ENCODE measurements at places on chromosomes 6 and 20. TPM values are rescaled to one million over a fixed set of nuclear protein-coding genes. Genes with fewer than 3 reads are reported as not detected.

GRCh38 chr6:43801495-43802181 lies 31.6 kb downstream of the VEGFA start:
- H3K27ac ChIP-seq, result no peak overlapping the region
- no peak overlapping the region for H3K4me3 ChIP-seq
- DNase-seq, result no peak

GRCh38 chr6:106453756-106454367 lies 93.3 kb downstream of the CRYBG1 start:
- H3K4me1 ChIP-seq, result no peaks in the 10 kb centered on the region
- no peaks in the 10 kb centered on the region for H3K27me3 ChIP-seq
- H3K27ac ChIP-seq, result no peak overlapping the region
- DNase-seq, result peak; percentile 55
- no peaks in the 10 kb centered on the region for H3K36me3 ChIP-seq

DNA sequence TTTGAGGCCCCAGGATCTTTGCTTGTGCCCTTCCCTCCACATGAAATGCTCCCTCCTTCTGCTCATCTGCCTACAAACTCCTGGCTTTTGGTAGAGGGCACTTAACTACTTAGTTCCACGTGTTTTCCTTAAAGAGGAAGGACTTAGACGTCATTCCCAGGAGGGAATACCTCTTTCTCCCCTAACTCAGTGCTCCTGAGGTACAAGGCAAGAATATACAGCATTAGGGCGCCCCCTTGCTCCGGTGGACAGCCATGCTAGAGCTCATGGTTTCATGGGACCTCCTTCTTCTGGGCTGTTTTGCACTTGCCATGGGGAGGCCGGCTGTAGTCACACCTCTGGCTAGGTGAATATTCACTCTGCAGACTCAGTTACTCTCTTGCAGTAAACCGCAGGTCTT lies 93.8 kb upstream of the LY86 start:
- no peaks in the 10 kb centered on the region for H3K36me3 ChIP-seq
- H3K4me3 ChIP-seq, result no peak overlapping the region
- H3K4me1 ChIP-seq, result no peaks in the 10 kb centered on the region
- no peaks in the 10 kb centered on the region for H3K27me3 ChIP-seq
- peak; percentile 33 for DNase-seq

DNA sequence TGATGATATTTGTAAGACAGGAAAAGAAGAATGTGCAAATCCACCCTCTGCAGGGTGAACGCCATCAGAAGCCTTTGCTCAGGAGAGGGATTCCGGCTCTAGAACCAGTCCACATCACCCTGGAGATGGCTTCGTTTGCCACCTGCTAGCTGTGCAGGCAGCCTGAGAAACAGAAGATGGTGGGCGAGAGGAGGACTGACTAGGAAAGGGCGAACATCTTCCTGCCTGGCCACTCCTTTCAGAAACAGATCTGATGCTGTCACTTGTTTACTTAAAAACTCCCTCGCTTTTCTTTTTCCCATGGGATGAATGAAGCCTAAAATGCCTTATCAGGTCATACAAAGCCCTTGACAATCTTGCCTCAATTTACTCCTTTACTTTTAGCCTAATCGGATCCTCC lies 1.2 kb downstream of the PTPRA start:
- 0 out of 2 replicates have a peak, but pooled peaks cover 3% of the 10 kb centered on the region for H3K36me3 ChIP-seq
- no peak overlapping the region for H3K27ac ChIP-seq
- H3K27me3 ChIP-seq, result peaks cover 22% of the 10 kb centered on the region

GRCh38 chr6:142753196-142753595 lies 191.8 kb downstream of the HIVEP2 start:
- no peaks in the 10 kb centered on the region for H3K27me3 ChIP-seq
- no peaks in the 10 kb centered on the region for H3K36me3 ChIP-seq
- no peak for DNase-seq
- H3K4me3 ChIP-seq, result no peak overlapping the region
- H3K4me1 ChIP-seq, result no peaks in the 10 kb centered on the region
- no peak overlapping the region for H3K27ac ChIP-seq

GRCh38 chr6:149385998-149386646 lies 13.9 kb upstream of the SUMO4 start:
- H3K27ac ChIP-seq, result no peak overlapping the region
- peaks cover 9% of the 10 kb centered on the region for H3K36me3 ChIP-seq
- DNase-seq, result no peak
- H3K4me1 ChIP-seq, result no peaks in the 10 kb centered on the region

DNA sequence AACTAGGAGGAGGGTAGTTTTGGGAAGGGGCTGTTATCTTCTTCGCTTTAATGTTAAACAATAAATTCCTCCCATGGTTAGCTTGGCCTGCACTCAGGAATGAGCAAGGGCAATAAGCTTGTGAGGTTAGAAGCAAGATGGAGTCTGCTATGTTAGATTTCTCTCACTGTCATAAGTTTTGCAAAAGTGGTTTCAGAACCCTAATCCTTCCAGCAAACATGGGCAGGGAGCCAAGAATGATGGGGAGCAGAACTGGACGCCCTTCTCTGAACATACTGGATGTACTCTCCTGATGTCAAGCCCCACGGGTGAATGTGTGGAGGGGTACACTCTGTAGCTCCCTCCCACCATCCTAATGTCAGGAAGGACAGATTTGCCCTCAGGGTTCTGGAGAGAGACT lies 22.3 kb downstream of the C6orf163 start:
- H3K4me3 ChIP-seq, result no peak overlapping the region
- H3K36me3 ChIP-seq, result no peaks in the 10 kb centered on the region
- H3K27ac ChIP-seq, result no peak overlapping the region
- DNase-seq, result no peak

DNA sequence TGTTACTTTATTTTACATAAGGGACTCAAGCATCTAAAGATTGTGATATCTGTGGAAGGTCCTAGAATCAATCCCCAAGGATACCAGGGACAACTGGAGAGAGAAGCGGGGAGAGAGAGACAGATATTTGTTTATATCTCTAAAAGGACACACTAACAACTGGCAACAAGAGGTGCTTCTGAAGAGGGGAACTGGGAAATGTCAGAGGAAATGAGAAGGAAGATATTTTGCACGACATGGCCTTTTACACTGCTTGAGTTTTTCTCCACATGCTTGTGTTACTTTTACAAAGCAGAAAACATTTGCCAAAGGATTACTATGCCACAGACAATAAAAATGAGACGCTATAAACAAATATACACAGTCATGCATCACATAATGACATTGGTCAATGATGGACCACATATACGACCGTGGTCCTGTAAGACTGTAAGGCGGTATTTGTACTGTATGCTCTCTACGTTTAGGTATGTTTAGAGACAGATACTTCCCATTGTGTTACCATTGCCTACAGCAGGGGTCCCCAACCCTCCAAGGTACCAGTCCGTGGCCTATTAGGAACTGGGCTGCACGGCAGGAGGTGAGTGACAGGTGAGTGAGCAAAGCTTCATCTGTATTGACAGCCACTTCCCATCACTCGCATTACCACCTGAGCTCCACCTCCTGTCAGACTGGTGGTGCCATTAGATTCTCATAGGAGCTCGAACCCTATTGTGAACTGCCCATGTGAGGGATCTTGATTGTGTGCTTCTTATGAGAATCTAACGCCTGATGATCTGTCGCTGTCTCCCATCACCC lies 64.6 kb upstream of the PTPN1 start:
- no peak overlapping the region for H3K4me3 ChIP-seq
- no peak for DNase-seq
- H3K27me3 ChIP-seq, result no peaks in the 10 kb centered on the region
- H3K27ac ChIP-seq, result no peak overlapping the region

DNA sequence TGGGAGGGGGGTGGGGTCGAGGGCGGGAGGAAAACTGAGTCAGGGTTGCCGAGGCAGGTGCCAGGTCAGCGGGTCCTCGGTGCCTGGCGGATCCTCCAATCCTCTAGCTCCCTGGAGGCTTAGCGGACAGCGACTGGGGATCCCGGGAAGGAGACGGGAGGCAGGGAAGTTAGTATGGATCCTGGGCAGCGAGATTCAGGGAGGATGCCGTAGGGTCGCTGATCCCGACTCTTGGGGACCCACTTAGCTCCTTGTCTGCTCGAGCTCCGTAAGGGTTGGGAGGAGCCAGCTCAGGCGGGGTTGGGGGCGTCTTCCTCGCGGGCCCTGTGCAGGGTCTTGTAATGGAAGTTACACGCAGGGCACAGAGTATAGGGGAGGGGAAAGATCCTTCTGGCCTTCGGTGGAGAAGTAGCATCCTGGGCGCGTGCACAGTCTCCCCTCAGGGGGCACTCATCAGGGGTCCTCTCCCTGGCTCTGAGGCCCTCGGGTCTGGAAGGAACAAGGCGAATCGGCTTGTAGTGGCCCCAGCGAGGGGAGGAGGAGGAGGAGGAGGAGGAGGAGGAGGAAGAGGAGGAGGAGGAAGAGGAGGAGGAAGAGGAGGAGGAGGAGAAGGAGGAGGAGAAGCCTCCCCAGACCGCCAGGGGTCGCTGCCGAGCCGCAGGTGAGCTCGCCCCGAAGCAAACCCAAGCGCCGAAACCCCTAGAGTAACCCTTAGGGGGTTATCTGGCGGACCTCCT lies 6.4 kb upstream of the SLC12A5 start:
- H3K27ac ChIP-seq, result no peak overlapping the region
- no peak for DNase-seq
- peaks cover 2% of the 10 kb centered on the region for H3K27me3 ChIP-seq
- peak overlapping the region; percentile 81 for H3K4me3 ChIP-seq
- H3K4me1 ChIP-seq, result no peaks in the 10 kb centered on the region
- no peaks in the 10 kb centered on the region for H3K36me3 ChIP-seq

GRCh38 chr20:53262365-53262764 lies 290.2 kb downstream of the TSHZ2 start:
- no peaks in the 10 kb centered on the region for H3K27me3 ChIP-seq
- H3K27ac ChIP-seq, result no peak overlapping the region
- H3K36me3 ChIP-seq, result no peaks in the 10 kb centered on the region
- DNase-seq, result no peak
- H3K4me1 ChIP-seq, result peaks cover 4% of the 10 kb centered on the region
- H3K4me3 ChIP-seq, result no peak overlapping the region

DNA sequence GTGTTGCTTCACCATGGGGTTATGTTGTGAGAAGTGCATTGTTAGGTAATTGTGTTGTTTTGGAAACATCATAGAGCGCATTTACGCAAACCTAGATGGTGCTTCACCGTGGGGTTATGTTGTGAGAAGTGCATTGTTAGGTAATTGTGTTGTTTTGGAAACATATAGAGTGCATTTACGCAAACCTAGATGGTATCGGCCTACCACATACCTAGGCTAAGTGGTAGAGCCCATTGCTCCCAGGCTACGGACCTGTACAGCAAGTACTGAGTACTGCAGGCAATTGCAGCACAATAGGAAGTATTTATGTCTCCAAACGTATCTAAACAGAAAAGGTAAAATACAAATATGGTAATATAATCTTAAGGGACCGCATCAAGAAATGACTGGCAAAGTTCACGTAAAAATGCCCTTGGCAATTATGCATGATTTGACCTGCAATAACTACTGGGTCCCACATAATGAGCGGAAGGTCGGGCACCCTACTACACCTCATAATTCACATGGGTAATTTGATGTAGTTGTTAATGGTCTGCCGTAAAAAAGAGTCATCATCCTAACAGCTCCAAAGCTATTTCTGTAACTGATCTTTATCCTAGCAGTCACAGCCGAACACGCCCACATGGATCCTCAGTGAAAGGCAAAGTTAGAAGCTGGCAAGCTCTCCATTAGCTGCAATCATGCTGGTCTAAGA lies 76.0 kb downstream of the RSPH3 start:
- DNase-seq, result no peak
- H3K27ac ChIP-seq, result no peak overlapping the region
- H3K27me3 ChIP-seq, result no peaks in the 10 kb centered on the region
- H3K36me3 ChIP-seq, result no peaks in the 10 kb centered on the region
- H3K4me1 ChIP-seq, result peaks cover 21% of the 10 kb centered on the region

DNA sequence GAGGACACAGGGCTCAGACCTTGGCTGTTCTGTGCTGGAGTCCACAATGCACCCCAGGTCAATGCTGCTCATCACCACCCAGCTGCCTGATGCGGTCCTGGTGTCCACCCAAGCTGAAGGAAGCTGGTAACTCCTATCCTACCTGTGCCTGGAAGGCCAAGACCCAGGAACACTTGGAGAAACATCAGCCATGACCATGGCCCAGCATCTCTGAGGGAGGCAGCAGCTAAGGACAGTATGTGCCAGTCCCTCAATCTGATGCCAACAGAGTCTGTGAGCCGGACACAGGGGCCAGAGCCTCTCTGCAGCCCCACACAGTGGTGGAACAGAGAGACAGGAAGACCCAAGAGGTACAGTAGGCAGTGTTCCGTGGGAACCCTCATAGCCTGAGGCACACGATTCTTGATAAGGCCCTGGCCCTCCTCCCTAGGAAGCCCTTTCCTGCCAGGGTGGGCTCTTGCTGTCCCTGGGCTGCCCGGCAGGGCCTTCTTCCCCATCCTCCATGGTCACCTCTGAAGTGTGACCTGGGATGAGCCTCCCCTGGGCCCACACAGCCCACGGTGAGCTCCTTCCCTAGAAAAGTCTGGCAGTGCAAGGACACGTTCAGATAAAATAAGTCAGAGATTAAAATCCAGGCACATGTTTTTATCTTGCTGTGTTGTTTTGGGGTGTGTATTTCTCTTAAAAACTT lies 170.7 kb downstream of the THBS2 start:
- no peaks in the 10 kb centered on the region for H3K27me3 ChIP-seq
- no peak overlapping the region for H3K27ac ChIP-seq
- no peak overlapping the region for H3K4me3 ChIP-seq
- H3K4me1 ChIP-seq, result no peaks in the 10 kb centered on the region
- no peaks in the 10 kb centered on the region for H3K36me3 ChIP-seq

DNA sequence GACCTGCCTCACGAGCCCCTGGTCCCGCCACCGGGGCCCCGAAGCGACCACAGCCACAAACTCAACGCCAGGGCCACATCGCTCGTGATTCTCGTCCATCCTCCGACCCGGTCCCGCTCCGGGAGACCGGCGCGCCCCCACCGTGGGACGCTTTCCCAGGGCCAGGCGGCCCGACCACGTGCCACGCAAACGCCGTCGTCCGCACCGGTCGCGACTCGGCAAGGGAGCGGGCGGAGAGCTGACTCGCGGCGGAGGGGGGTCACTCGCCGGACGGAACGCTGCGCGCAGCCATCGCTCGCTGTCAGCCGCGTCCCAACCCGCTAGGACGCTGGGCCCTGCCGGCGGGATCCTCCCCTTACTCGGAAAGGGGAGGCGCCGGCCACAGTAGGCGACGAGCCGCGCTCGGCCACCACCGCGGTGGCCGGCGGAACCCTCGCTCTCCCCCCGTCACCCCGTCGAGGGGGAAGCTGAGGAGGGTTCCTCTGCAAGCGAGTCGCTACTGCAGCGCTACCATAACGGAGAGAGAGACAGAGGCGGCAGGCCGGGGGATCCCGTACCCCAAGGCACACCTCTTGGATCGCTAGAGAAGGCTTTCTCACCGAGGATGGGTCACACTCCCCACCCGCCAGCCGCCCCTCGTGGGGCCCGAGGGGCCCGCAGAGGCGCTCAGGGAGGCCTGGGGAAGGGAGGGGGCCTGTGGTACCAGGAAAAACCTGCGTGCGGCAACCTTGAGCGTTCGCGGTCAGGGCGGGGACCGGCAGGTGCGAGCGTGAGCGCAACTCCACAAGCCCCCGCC lies 511.8 kb upstream of the ZNF337 start:
- peak; percentile 17 for DNase-seq
- no peaks in the 10 kb centered on the region for H3K4me1 ChIP-seq
- no peak overlapping the region for H3K27ac ChIP-seq

The COL9A1 gene
- total RNA-seq, result 14.4 TPM

The CTCFL gene
- total RNA-seq, result 0.82 TPM

The RAD21L1 gene
- total RNA-seq, result 0.48 TPM

The TDRD6 gene
- total RNA-seq, result not detected

The CAGE1 gene
- 0.09 TPM for total RNA-seq

The ADAM33 gene
- 5.7 TPM for total RNA-seq

The IPCEF1 gene
- 0.44 TPM for total RNA-seq
